ENCODE measurements at places on chromosomes 11 and 22.

- no peak for DNase-seq
These were observed 111.5 kb downstream of the RPL27A start for GRCh38 chr11:8794126-8794525.

- no peak for DNase-seq
These were observed 65.0 kb downstream of the CWF19L2 start for GRCh38 chr11:107392611-107393010.

GRCh38 chr11:12762278-12762677 is 88.1 kb downstream of the TEAD1 start:
- no peak for DNase-seq

DNA sequence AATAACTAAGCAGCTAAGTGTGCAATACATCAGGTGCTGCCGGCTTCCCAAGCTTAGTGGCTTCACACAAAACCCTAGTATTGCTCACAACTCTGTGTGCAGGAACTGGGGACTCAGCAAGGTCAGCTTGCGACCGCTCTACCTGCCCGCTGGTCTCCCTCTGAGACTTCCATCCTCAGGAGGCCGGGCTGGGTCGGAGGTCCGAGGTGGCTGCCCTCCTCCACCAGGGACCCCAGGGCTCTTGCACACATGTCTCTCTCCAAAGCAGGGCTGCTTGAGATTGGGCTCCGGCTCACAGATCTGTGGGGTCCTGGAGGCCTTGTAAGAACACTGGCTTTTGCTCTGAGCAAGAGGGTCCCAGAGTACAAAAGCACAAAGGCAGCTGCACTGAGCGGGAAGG is 25.4 kb upstream of the FGF19 start:
- DNase-seq: no peak

- DNase-seq: no peak
These were observed 5.4 kb downstream of the BRSK2 start for GRCh38 chr11:1394936-1395772.

GRCh38 chr11:33861386-33861785 is 30.5 kb downstream of the LMO2 start:
- DNase-seq: no peak

DNA sequence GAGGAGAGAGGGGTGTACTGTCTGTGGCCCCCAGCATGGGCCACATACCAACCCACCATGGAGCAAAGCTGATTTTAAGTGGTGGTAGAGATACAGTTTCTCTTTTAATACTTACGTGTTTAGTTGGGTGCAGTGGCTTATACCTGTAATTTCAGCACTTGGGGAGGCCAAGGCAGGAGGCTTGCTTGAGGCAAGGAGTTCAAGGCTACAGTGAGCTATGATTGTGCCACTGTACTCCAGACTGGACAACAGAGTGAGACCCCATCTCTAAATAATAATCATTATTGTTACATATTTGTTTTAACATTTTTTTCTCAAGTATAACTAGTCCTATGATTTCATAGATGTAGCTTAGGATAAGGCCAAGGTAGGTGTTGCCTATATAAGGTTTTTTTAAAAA is 8.8 kb downstream of the GGA1 start:
- no peak for DNase-seq

GRCh38 chr11:126926376-126926791 is 74.2 kb downstream of the KIRREL3 start:
- DNase-seq: no peak

GRCh38 chr11:1381793-1382425 is 7.8 kb upstream of the BRSK2 start:
- no peak for DNase-seq

DNA sequence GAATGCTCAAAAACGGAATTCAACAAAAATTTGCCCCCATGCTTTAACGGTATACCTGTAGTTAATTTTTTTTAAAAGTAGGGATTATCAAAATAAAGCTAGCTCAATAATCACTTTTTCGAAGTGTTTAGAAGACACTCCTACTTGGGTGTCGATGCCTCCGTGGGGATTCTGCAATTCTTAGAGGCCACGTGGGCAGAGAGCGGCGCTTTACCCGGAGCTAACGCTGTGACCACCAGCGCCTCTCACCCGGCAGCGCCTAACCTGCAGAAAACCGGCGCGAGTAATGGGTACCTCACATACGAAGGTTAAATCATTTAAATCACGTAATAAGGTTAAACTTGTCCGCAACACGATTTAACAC is 583 bp downstream of the TAF1D start:
- peak; percentile 63 for DNase-seq

DNA sequence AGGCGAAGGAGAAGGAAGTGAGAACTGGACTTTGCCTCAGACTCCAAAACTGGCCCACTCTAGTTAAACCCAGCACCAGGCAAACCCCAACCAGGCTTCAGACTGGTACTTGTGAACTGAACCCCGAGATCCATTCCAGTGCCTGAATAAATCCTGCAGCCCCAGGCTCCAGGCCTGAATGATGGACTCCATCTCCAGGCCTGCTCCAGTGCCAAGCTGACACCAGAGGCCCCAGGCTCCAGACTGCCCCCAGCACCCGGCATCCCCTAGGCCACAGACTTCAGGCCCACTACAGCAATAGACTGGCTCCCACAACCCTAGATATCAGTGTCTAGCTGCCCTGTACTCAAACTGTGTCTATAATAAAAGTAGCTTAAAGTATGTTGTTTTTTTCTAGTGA is 406.8 kb downstream of the FAM181B start:
- DNase-seq: no peak

- DNase-seq: no peak
These were observed 841 bp upstream of the TMPRSS13 start for GRCh38 chr11:117929916-117930570.

- DNase-seq: no peak
These were observed 598.8 kb downstream of the NTM start for GRCh38 chr11:131969261-131969660.

DNA sequence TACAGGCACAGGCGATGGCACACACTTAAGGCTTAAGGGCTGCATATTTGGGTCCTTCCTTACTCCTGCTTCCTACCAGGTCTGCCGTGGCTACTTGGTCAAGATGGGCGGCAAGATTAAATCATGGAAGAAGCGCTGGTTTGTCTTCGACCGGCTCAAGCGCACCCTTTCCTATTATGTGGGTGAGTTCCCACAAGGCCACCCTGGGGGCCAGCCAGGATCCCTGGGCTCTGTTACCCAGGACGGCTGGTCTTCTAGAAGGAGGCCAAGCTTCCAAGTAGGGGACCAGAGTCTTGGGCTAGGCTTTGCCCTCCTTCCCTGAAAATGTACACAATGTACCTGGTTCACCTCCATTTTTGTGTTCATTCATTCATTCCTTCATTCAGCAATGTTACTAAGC is 29.1 kb downstream of the TREH start:
- no peak for DNase-seq

DNA sequence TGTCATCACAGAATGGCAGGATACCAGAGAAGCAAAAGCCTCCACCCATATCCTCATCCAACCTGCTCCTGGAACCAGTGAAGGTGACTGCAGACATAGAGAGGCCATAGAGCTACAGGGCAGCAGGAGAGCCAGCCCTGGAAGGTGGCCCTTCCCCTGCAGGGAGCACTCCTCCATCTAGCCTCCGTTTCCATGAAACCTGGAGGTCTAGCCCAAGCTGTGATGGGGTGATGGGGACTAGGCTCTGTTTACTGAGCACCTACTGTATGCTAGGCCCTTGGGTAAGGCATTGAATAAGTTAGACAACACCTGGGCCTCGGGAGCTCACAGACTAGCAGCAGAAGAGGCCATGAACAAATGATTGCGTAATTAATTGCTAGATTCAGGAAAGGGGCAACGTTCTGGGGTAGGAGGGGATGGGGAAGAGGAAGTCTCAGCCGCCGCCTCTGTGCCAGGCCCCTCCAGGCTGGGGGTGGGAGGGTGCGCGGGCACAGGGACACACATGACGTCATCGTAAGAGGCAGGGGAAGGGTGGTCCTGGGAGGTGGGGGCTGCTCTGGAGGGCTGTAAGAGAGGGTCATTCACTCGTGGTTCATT is 784 bp upstream of the SYNGR1 start:
- DNase-seq: no peak

GRCh38 chr11:117412653-117413275 is 85.1 kb downstream of the CEP164 start:
- DNase-seq: no peak

GRCh38 chr22:49291169-49291568 is 536.5 kb downstream of the BRD1 start:
- DNase-seq: peak; percentile 11

- DNase-seq: no peak
These were observed 523.7 kb downstream of the INSC start for GRCh38 chr11:15638386-15638787.

GRCh38 chr11:34278693-34279297 is 79.0 kb downstream of the ABTB2 start:
- DNase-seq: no peak

DNA sequence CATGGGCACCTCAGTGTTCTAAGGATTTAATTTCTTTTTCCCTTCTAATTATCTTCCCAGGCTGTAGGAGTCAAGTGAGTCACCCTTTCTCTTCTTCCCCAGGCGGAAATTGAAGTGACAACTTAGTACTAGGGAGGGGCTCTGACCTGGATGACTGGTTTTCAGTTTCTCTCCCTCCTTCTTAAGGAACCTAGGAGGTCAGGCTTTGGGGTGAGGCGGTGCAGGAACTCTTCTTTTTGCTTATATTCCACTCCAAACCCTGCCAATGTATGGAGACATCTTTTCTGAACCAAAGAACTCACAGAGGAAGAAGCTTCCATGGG is 12.6 kb downstream of the ZDHHC5 start:
- no peak for DNase-seq

- DNase-seq: no peak
These were observed 546 bp downstream of the GNB1L start for GRCh38 chr22:19853879-19854777.

GRCh38 chr11:17739945-17740338 is 5.4 kb downstream of the KCNC1 start:
- no peak for DNase-seq
